Stimulated activated memory B cell treated with anti-CD40 and anti-IgM and Interleukin-4, amounts not matched to agents 10 μg/mL and 1 μg/mL and 100 μg/mL, for 72 hours (primary cell): ENCODE measurements at places on chromosomes 5 and 9.
A peak's percentile ranks its signal among the peaks of the same experiment; 100 is the strongest.

- no peak for ATAC-seq
These were observed 126.2 kb upstream of the PANK3 start for GRCh38 chr5:168705321-168705720.

- no peak for ATAC-seq
These were observed 36.3 kb downstream of the ERGIC1 start for GRCh38 chr5:172870291-172870714.

GRCh38 chr5:124873188-124873587 lies 126.7 kb upstream of the ZNF608 start:
- ATAC-seq, result no peak

GRCh38 chr5:65151614-65152013 lies 330.1 kb downstream of the ADAMTS6 start:
- ATAC-seq, result no peak

- no peak for ATAC-seq
These were observed at the start of gene TNC for GRCh38 chr9:115117999-115118878. Gene TNC (minus strand): TSS chr9:115118157. CDS start chr9:115091018, 27,139 bp downstream.

GRCh38 chr5:5419291-5420210 lies 2.9 kb upstream of the ICE1 start:
- no peak for ATAC-seq

- no peak for ATAC-seq
These were observed 172.0 kb downstream of the CRB2 start for GRCh38 chr9:123527981-123528380.

DNA sequence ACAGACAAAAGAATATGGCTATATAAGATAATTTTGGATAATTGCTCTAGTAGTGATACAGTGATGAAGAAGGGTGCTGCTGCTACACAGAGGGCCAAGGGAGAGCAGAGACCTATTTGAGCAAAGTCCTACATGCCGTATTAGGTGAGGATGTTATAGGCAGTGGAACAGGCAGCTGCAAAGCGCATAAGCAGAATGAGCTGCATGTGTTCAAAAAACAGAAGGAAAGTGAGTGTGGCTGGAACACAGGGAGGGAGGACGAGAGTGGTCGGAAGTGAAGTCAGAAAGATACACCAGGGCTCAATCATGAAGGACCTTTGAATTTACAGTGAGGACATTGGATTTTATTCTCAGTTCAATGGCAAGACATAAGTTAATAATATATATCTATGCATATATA lies 35.4 kb downstream of the ITGA2 start:
- no peak for ATAC-seq

- ATAC-seq, result no peak
These were observed 34.7 kb downstream of the DIRAS2 start for GRCh38 chr9:90607701-90608516.

- ATAC-seq, result no peak
These were observed 40.7 kb upstream of the ADAMTS2 start for GRCh38 chr5:179385914-179386313.

- ATAC-seq, result no peak
These were observed 78.7 kb downstream of the CRB2 start for GRCh38 chr9:123434619-123435240.

DNA sequence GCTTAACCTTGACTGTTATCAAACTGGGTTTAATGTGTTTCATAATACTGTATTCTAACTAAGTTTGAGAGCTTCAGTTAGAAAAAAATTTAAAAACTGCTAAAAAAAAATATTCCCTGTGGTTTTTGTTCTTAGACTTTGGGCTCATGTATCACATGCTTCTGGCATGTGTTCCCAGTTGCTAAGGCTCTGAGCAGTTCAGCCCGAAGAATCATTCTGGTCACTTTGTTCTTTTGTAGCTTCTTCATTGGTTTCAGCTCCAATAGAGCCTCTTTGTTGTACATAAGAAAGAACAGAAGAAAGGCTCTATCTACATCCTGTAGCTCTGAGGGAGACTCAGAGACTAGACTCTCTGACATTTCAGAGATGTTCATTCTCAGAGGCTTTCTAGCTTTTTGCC lies 25.6 kb downstream of the KCNN2 start:
- ATAC-seq, result no peak

DNA sequence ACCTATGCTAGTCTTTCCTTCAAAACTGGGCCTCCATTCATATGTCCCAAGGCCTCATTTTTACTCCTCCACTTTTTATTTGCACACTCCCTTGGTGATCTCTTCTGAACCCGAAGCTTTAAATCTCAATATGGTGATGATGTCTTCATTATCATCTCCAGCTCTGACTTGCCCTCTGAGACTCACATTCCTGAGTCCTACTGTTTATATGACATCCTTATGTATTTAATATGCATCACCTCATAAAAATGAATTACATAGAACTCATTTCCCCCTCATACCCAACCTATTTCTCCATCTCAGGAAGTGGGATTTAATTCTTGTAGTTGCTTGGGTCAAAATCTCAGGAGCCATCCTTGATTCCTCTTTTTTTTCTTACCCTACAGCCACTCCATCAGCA lies 473.0 kb downstream of the EBF1 start:
- no peak for ATAC-seq

- peak; percentile 53 for ATAC-seq
These were observed 114.3 kb upstream of the EPB41L4A start for GRCh38 chr5:112533362-112533761.

- ATAC-seq, result peak; percentile 77
These were observed 156.2 kb upstream of the S1PR3 start for GRCh38 chr9:88835038-88835466.

- ATAC-seq, result no peak
These were observed 255.3 kb downstream of the SYK start for GRCh38 chr9:91056917-91057316.
